Neural crest cell (in vitro differentiated cells): ENCODE measurements at places on chromosomes 6 and 20.

GRCh38 chr20:51098284-51098810 is 75.4 kb upstream of the KCNG1 start:
- no peaks in the 10 kb centered on the region for H3K27me3 ChIP-seq
- peaks cover 55% of the 10 kb centered on the region for H3K4me1 ChIP-seq
- no peaks in the 10 kb centered on the region for H3K36me3 ChIP-seq

DNA sequence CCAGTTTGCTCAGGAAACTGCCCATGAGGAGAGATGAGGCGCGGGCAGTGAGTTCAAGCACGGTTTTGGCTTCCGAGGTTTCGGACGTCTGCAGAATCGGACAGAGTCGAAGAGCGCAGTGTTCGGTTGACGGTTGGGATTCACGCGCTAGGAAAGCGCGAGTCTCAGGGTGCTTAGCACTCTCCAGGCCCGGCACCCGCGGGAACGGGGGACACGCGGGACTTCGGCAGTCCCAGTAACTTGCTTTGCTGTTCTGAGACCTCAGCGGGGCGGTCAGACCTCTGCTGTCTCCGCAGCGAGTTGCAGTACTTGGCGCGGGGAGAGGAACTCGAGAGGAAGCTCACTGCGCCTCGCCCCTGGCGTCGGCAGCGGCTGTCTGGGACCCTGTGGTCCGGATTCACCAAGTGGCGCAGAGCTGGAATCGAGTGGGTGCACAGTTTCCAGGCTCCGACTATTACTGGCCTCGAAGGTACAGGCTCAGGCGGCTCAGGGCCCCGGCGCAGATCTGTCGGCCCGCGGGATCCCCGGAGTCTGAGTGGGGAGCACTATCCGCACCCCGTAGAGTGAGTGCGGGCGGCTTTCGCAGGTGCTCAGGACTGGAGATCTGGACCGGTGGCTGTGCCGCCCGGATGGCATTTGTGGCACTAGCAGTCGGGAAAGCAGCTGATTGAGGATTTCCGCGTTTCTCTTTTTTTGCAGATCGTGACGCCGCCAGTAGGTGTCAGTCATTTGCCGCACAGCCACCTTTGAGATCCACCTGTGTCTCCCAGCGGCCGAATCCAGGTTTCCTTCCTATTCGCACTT is at the start of gene POM121L2:
POM121L2 (minus strand) TSS at position 128 of the 804 bp plus-strand sequence; CDS start at position 25, 103 bp downstream.
- peak; percentile 45 for DNase-seq
- peaks cover 10% of the 10 kb centered on the region for H3K4me1 ChIP-seq
- H3K27me3 ChIP-seq: peaks cover 82% of the 10 kb centered on the region

DNA sequence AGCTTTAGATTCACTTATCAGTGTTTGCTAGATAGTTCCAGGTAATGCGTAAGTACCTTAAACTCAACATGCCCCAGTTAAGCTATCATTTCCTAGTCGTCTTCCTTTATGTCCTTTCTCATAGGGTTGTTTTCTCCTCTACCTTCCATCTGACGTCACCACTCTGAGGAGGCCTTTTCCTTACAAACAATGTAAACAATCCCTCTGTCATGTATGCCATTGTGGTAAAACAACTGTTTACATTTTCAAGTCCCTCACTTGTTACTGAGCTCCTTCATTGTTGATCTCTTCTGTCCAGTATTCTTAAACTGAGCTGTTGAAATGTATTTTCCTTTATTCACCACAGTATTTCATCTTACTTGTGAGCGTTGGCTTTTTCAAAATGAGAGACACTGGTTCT is 45.4 kb upstream of the PLCG1 start:
- H3K36me3 ChIP-seq: peaks cover 29% of the 10 kb centered on the region
- no peaks in the 10 kb centered on the region for H3K27me3 ChIP-seq
- peaks cover 5% of the 10 kb centered on the region for H3K4me1 ChIP-seq
- DNase-seq: no peak

GRCh38 chr6:107607116-107607515 is 117.2 kb downstream of the SOBP start:
- peaks cover 2% of the 10 kb centered on the region for H3K36me3 ChIP-seq
- H3K27ac ChIP-seq: no peak overlapping the region
- DNase-seq: no peak
- H3K4me3 ChIP-seq: no peak overlapping the region
- H3K27me3 ChIP-seq: no peaks in the 10 kb centered on the region

- DNase-seq: no peak
- peaks cover 13% of the 10 kb centered on the region for H3K4me1 ChIP-seq
- peak overlapping the region; percentile 92 for H3K4me3 ChIP-seq
- H3K36me3 ChIP-seq: no peaks in the 10 kb centered on the region
- peaks cover 3% of the 10 kb centered on the region for H3K27me3 ChIP-seq
- H3K27ac ChIP-seq: no peak overlapping the region
These were observed 585 bp upstream of the DSE start for GRCh38 chr6:116369964-116370759.

- peaks cover 18% of the 10 kb centered on the region for H3K27me3 ChIP-seq
- H3K36me3 ChIP-seq: no peaks in the 10 kb centered on the region
- peaks cover 15% of the 10 kb centered on the region for H3K4me1 ChIP-seq
- no peak overlapping the region for H3K4me3 ChIP-seq
- no peak overlapping the region for H3K27ac ChIP-seq
- DNase-seq: no peak
These were observed 204.6 kb upstream of the HEY2 start for GRCh38 chr6:125544819-125545218.

GRCh38 chr20:44576297-44576696 is 6.1 kb upstream of the PKIG start:
- no peaks in the 10 kb centered on the region for H3K27me3 ChIP-seq
- H3K4me1 ChIP-seq: peaks cover 43% of the 10 kb centered on the region
- no peaks in the 10 kb centered on the region for H3K36me3 ChIP-seq
- no peak overlapping the region for H3K27ac ChIP-seq
